ENCODE measurements at places on chromosomes 2 and 18.

DNA sequence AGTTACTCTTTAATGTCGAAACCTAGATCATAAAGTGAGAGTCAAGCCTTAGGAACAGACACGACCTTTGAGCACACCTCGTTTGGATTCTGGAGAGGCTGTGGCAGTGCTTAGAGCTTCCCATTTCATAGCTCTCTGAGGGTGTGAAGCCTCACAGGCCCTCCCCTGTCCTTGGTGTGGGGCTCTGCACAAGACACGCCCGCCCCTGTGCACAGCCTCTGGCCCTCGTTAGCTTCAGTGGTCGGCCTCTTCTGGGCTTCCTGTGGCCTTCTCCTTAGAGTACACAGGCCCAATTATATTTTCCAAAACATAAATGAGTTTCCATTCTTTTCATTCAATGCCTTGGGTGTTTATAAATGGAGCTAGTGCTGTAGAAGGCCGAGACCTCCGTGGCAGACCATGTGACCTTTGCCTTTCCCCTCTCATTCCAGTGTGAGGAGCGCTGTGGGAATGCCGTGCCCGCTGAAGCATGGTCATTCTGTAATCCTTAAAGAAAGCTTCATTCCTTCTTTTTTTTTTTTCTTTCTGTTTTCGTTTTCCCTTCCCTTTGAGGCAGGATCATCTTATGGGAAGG is 208.6 kb downstream of the DCDC2C start:
- DNase-seq, result no peak

GRCh38 chr2:236293241-236293810 is 29.1 kb upstream of the ASB18 start:
- no peak for DNase-seq

GRCh38 chr2:18132697-18133096 is 254.2 kb downstream of the KCNS3 start:
- no peak for DNase-seq

DNA sequence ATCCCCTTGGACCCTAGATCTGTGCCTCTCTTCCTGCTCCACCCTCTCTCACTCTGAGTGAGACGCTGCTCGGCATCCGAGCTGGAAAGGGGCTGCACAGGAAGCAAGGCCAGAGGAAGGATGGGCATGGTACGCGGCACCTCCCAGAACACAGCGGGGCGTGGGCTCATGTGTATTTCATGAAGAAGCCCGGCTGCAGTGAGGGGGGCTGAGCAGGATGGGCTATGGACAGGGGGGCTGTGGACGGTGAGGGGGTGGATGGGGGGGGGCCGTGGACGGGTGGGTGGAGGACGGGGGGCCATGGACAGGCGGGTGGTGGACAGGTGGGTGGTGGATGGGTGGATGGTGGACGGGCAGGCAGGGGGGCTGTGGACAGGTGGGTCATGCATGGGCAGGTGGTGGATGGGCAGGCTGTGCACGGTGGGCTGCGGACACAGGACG is 28.5 kb downstream of the SLC66A2 start:
- no peak for DNase-seq

Measured in activated CD8-positive, alpha-beta memory T cell treated with anti-CD3 and anti-CD28 coated beads for 48 hours (primary cell).